ENCODE measurements at places on chromosomes 12 and 14. TPM values are rescaled to one million over a fixed set of nuclear protein-coding genes. Genes with fewer than 3 reads are reported as not detected.
A peak's percentile ranks its signal among the peaks of the same experiment; 100 is the strongest.

DCAF11 gene
- 33.0 TPM for total RNA-seq

TBX5 gene
- total RNA-seq: 20.7 TPM

PAH gene
- total RNA-seq: not detected

- peaks cover 6% of the 10 kb centered on the region for H3K27me3 ChIP-seq
- H3K36me3 ChIP-seq: peaks cover 14% of the 10 kb centered on the region
- H3K27ac ChIP-seq: peak overlapping the region; percentile 42
- H3K4me3 ChIP-seq: no peak overlapping the region
- H3K4me1 ChIP-seq: peaks cover 44% of the 10 kb centered on the region
- DNase-seq: peak; percentile 37
Measured at GRCh38 chr12:19530637-19531023, 91.3 kb downstream of the AEBP2 start.

DNA sequence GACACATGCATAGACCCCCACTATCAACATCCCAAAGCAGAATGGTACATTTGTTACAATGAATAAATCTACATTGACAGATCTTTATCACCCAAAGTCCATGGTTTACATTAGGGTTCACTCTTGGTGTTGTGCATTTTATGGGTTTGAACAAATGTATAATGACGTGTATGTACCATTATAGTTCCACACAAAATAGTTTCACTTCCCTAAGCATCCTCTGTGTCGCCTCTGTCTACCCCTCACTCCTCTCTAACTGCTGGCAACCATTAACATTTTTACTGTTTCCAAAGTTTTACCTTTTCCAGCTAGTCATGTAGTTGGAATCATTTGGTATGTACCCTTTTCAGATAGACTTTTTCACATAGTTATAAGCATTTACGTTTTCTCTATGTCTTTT is 69.5 kb upstream of the LMO3 start:
- H3K27me3 ChIP-seq: no peaks in the 10 kb centered on the region
- DNase-seq: no peak
- no peak overlapping the region for H3K4me3 ChIP-seq
- H3K4me1 ChIP-seq: no peaks in the 10 kb centered on the region
- H3K36me3 ChIP-seq: no peaks in the 10 kb centered on the region
